Activated T-cell treated with anti-CD3 and anti-CD28 coated beads, Interleukin-2, amount 50 U/mL, for 4 hours (primary cell): ENCODE measurements at places on chromosomes 7 and 10. TPM values are rescaled to one million over a fixed set of nuclear protein-coding genes. Genes with fewer than 3 reads are reported as not detected.

ATRNL1 gene
- total RNA-seq, result 0.11 TPM

LLCFC1 gene
- not detected for total RNA-seq

SPDYE1 gene
- not detected for total RNA-seq

SSC4D gene
- total RNA-seq, result 1.0 TPM

VGF gene
- not detected for total RNA-seq

SPAM1 gene
- total RNA-seq, result not detected

LRMDA gene
- total RNA-seq, result not detected
